ENCODE measurements at places on chromosomes 6 and 20.

DNA sequence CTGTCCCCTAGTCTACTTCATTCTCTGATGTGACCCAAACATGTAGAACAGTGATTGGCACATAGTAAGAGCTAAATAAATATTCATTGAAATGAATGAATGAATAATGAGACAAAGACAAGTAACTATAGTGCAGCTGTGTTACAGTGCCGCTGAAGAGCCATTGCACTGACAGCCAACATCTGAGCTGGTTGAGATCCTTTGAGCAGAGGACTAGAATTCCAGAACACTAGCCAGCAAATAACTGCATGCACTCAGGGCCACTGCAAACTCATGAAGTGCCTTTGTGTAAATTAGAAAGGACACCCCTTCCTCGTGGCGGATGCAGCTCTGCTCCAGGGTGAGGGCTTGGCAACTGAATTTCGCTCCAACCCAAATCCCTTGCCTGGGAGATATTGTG is 230.3 kb upstream of the CDYL start:
- DNase-seq = no peak

- DNase-seq = no peak
These were observed 308.5 kb downstream of the CLIC5 start for GRCh38 chr6:45707176-45707575.

DNA sequence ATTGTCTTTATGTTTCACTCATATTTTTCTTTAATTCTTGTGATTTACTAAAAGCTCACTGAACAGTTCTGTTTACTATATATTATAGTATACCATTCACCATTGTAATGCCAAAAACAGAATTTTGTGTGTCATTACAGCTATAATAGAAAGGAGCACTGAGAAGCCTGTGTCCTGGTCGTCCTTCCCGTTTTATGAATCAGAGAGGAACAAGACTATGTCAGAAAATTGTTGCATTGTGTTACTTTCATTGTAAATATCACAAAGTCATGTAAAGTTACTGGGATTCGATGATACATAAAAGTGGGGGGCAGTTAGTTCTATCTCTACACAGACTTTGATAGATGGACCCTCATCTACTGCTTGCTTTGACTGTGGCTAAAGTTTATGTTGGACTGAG is 145.1 kb downstream of the QKI start:
- DNase-seq = no peak

- no peak for DNase-seq
These were observed 20.5 kb downstream of the LAMA4 start for GRCh38 chr6:112233847-112234246.

- no peak for DNase-seq
These were observed 4.6 kb upstream of the ZNF184 start for GRCh38 chr6:27477318-27478013.

DNA sequence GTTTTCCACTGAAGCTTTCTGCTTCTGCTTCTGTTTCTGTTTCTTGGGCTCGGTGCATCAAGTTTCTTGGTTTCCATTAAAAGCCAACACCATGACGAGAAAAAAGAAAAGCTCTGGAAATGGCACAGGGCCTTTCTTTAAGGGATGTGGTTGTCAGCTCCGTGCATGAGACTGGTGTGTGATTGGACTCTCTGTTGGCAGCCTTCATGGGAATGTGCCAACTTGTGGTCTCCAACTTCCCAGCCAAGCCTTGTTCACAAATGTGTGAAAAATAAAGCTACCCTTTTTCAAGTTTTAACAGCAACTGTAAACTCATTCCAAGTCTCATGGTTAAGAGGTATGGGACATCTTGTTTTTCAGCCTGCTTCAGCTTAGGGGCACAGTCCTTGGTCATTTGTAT is 68.7 kb upstream of the CST7 start:
- DNase-seq = no peak

DNA sequence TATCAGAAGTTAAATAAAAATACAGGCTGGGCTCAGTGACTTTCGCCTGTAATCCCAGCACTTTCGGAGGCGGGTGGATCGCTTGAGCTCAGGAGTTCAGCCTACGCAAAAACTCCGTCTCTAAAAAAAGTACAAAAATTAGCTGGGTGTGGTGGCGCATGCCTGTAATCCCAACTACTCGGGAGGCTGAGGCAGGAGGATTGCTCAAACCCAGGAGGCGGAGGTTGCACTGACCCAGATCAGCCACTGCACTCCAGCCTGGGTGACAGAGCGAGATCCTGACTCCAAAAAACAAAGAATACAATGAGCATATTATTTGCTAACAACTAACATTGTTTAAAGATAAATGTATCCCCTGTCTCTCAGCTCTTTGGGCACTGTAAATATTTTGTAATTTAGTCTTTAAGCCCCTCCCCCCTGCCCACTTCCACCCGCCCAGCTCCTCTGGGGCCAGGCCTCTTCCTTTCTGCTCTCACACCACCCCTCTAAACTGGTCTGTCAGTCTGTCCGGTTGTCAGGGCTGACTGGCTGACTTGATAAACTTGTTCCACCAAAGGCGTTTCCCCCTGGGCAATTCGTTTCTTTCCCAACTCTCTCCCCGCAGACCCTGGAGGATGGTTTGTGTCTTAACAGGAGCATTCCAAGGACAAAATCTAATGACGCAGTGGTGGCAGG is 62.4 kb upstream of the QKI start:
- DNase-seq = no peak

- DNase-seq = no peak
These were observed 294.7 kb downstream of the FARS2 start for GRCh38 chr6:5556011-5556410.

DNA sequence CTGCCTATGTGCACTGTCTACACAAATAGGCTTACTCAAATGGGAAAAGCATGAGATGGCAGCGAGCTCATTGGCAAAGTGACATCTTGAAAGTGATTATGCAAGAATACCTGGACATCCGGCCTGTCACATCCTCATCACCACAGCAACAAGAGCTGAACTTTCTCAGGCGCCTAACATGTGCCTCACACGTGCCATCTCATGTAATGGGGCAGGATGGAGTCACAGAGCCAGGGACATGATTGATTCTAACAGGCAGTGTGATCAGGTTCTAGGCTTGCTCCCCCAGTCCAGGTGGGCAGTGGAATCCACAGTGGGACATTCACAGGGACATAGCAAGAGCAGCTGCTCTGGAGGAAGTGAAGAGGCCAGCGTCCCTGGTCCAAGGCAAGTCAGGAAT is 192.3 kb upstream of the SSTR4 start:
- DNase-seq = no peak

DNA sequence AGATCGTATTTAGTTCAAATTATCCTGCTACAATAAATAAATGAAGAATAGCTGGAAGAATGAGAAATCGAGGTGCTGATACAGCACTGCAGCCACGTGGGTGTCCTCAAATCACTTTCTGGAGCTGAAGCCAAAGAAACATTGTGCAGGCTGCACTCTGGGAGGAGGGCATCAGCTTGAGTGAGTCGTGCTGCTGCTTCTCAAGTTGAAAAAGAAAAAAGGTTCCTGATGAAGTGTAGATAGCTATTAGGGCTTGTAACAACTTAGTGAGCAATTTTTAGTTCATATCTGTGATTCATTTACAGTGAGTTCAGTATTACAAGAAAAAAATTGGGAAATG is 40.5 kb downstream of the DSE start:
- DNase-seq = no peak
